ENCODE measurements at places on chromosomes 5 and 9. TPM values are rescaled to one million over a fixed set of nuclear protein-coding genes. Genes with fewer than 3 reads are reported as not detected.

- DNase-seq = no peak
These were observed 45.5 kb downstream of the SH3RF2 start for GRCh38 chr5:145981589-145982571.

DNA sequence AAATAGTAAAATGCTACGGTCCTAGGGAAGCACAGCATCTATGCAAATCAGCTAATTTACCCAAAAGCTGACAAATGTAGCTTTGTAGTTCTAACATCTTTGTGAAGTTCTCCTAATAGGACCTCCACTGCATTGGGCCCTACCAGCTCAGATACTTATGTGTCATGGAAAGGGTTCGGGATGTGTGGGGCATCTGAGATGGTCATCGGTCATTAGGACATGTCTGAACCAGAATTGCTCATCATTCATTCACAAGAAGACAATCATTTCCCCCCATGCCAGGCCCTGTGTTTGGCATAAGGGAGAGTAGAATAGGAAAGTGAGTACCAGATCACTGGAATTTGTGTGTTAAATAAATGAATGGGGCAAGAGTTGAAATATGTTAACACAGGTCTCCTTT lies 35.7 kb downstream of the PWWP2A start:
- DNase-seq = no peak

- no peak for DNase-seq
These were observed 69.7 kb upstream of the PPP3R2 start for GRCh38 chr9:101664453-101664852.

- DNase-seq = no peak
These were observed 137.4 kb downstream of the STK32A start for GRCh38 chr5:147372191-147372590.

The SHISAL2B gene
- total RNA-seq = not detected

The TMEM252 gene
- not detected for total RNA-seq

The DMXL1 gene
- 89.3 TPM for total RNA-seq

- no peak for DNase-seq
These were observed 167.6 kb upstream of the WWC1 start for GRCh38 chr5:168123631-168124528.

The DNAI1 gene
- 0.58 TPM for total RNA-seq

The ANKRD20A1 gene
- total RNA-seq = 4.1 TPM
